Stimulated activated CD4-positive, alpha-beta T cell treated with anti-CD3 and anti-CD28 coated beads, Interleukin-12 subunit alpha, Interleukin-12 subunit beta, amount 100 ng/mL, for 48 hours (primary cell): ENCODE measurements at places on chromosomes 12 and 14.

DNA sequence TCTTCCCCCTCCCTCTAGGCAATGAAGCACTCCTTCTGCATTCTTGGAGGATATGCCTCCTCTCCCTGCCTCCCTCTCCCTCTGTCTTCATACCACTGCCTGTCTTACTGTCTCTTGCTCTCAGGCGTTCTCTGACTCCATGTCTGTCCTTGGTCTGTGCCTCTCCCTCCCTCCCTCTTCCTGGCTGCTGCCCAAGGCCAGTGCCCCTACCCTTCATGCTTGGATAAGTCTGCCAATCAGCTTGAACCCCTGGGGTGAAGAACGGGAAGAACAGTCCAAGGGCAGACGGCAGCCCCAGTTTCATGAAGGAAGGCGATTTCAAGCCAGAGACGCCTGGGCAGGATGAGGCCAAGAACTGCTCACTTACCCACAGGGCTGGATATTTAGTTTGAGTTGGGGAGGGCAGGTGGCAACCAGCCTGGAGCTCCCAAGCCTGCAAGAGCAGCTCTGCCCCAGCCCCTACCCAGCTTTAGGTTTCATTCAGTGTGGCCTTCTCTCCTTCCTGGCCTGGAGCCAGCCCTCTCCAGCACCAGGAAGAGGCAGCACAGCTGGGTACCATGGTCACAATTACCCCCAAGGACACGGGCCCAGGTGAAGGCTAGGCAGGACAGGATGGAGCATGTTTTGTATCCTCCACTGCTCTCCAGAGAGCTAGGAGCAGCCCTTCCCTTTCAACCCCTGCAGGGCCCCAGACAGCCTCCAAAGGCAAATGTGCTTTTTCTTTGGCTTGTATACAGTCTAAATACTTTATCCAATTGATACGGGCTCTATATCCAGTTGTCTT lies 35.8 kb upstream of the LTBP2 start:
- DNase-seq: no peak

DNA sequence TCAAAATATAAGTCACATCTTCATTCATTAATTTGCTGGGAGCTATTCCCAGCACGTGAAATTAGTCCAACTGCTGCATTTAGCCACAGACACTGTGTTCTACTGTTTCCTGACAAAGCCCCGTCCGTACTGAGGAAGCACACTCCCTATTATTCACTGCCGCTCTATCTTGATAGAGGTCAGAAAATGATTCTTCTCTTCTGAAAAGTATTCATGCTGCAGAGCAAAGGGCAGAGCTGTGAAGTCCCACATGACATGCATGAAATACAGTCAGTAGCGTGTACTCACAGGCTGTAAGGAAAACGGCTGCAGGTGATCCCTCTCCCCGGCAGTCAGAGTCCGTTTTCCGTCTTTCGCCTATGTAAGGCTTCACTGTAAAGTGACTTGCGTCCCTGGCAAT lies 302.5 kb upstream of the FKBP4 start:
- DNase-seq: no peak

GRCh38 chr12:47773858-47774580 lies 981 bp downstream of the SLC48A1 start:
- no peak for DNase-seq

- DNase-seq: no peak
Measured at GRCh38 chr12:38490941-38491340, 174.4 kb downstream of the ALG10B start.

GRCh38 chr12:10466311-10466710 lies 13.1 kb upstream of the KLRC1 start:
- no peak for DNase-seq

- no peak for DNase-seq
Measured at GRCh38 chr12:121970581-121971300, 50.9 kb upstream of the BCL7A start.

DNA sequence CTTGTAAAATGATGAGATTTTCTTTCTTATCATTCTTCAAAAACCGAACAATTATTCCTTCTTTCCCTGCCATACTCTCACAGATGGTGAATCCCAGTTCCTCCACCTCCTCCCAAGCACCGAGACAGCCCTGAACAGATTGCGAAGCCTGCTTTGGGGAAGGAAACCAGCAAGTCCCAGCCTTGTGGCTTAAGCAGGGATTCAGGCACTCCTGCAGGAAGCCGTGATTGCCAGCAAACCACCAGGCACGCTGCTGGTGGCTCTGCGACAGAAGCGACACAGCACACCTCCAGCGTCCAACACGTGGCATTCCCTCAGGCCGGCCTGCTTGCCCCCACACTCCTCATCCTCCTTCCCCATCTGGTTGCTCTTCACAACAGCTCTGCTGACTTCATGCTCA lies 237.7 kb downstream of the GXYLT1 start:
- no peak for DNase-seq
